GM23338 (cell line): ENCODE measurements at places on chromosomes 13 and 19. TPM values are rescaled to one million over a fixed set of nuclear protein-coding genes. Genes with fewer than 3 reads are reported as not detected.

CYP4F3 gene
- polyA plus RNA-seq, result not detected in 2 replicates

ADAMTS10 gene
- 4.8 and 5.0 TPM in 2 replicates for polyA plus RNA-seq

NXNL1 gene
- polyA plus RNA-seq, result not detected in 2 replicates

ZSCAN18 gene
- polyA plus RNA-seq, result 25.1 and 29.1 TPM in 2 replicates

FCER2 gene
- 0.29 and 0.38 TPM in 2 replicates for polyA plus RNA-seq

LMO7 gene
- 20.2 and 26.9 TPM in 2 replicates for polyA plus RNA-seq

PBX4 gene
- polyA plus RNA-seq, result 4.1 and 5.3 TPM in 2 replicates

PMIS2 gene
- not detected in 2 replicates for polyA plus RNA-seq

APLP1 gene
- 36.0 and 39.0 TPM in 2 replicates for polyA plus RNA-seq

OXGR1 gene
- polyA plus RNA-seq, result 0.16 and 0.29 TPM in 2 replicates

ARHGAP35 gene
- 13.6 and 14.4 TPM in 2 replicates for polyA plus RNA-seq

RASAL3 gene
- polyA plus RNA-seq, result 1.6 and 1.8 TPM in 2 replicates

NUCB1 gene
- 57.1 and 64.9 TPM in 2 replicates for polyA plus RNA-seq

FUT2 gene
- polyA plus RNA-seq, result 4.8 and 5.0 TPM in 2 replicates

EIF3K gene
- polyA plus RNA-seq, result 215 and 226 TPM in 2 replicates

SLC7A10 gene
- polyA plus RNA-seq, result 2.5 and 3.3 TPM in 2 replicates

KEAP1 gene
- polyA plus RNA-seq, result 46.5 and 57.8 TPM in 2 replicates

TYROBP gene
- polyA plus RNA-seq, result 0.99 TPM in 1 of 2 replicates, not detected in the other

PRKCG gene
- polyA plus RNA-seq, result 14.9 and 15.4 TPM in 2 replicates

EFNB2 gene
- polyA plus RNA-seq, result 5.5 and 5.7 TPM in 2 replicates

TMEM86B gene
- polyA plus RNA-seq, result 1.1 and 1.7 TPM in 2 replicates

C3 gene
- 5.1 and 7.5 TPM in 2 replicates for polyA plus RNA-seq

PRSS57 gene
- 0.21 and 0.34 TPM in 2 replicates for polyA plus RNA-seq

RNF113B gene
- 0.19 and 0.21 TPM in 2 replicates for polyA plus RNA-seq

LILRA5 gene
- polyA plus RNA-seq, result not detected in 2 replicates

ZNF563 gene
- 2.9 and 3.1 TPM in 2 replicates for polyA plus RNA-seq

GNG14 gene
- polyA plus RNA-seq, result not detected in 2 replicates

TNNT1 gene
- 139 and 150 TPM in 2 replicates for polyA plus RNA-seq

SLC1A6 gene
- polyA plus RNA-seq, result 10.1 and 12.6 TPM in 2 replicates
